Inflammatory macrophage (primary cell): ENCODE measurements at places on chromosomes 12 and 14.

- DNase-seq: no peak
Observed at GRCh38 chr12:66304296-66304900, 2.1 kb downstream of the HELB start.

- no peak for DNase-seq
Observed at GRCh38 chr14:27916326-27916725, 850.3 kb upstream of the FOXG1 start.

GRCh38 chr12:94813314-94813713 lies 163.0 kb upstream of the TMCC3 start:
- no peak for DNase-seq

GRCh38 chr12:41293461-41293860 lies 105.3 kb downstream of the PDZRN4 start:
- no peak for DNase-seq

GRCh38 chr14:36099619-36100018 lies 76.9 kb downstream of the PTCSC3 start:
- no peak for DNase-seq
